ENCODE measurements at places on chromosomes 2 and 18.

GRCh38 chr2:233768076-233768475 lies 8.0 kb downstream of the UGT1A1 start:
- DNase-seq: no peak

GRCh38 chr2:43950383-43951008 lies 45.3 kb downstream of the LRPPRC start:
- DNase-seq: peak; percentile 20

DNA sequence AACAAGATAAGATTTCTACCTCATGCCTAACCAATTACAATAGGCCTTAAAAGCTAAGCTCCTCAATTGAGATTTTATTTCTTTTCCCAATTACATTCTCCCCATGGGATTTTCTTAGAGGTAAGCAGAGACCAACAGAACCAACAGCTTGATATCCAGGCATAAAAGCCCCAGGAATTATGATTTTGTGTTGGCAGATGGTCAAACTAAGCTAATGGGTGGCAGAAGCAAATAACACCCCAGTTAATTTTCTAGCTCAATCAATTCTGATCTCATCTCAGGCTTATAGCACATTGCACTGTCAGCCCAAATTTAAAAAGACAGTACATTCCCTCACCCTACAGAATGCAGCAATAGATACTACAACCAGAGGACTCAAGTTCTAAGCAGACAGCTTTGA lies 156.4 kb downstream of the NRXN1 start:
- DNase-seq: no peak

GRCh38 chr2:164747783-164748433 lies 93.7 kb downstream of the COBLL1 start:
- no peak for DNase-seq

GRCh38 chr2:74507926-74508520 lies 528 bp upstream of the PCGF1 start:
- no peak for DNase-seq

DNA sequence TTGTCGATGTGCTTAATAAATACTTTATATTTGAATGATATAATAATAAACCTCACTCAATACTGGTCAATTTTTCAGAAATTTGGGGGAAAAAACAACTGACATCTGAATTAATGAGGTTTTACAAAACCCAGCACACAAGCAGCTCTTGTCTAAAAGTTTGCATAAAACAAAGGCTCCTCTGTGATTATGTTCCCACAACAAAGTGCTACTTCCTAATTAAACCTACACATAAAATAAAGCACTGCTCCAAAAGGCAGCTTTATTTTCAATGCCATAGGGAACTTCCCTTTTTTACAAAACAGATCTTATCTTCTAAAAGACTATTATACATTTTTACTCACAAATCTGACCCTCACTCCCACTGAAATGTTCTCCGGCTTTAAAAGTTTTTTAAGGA lies 47.1 kb downstream of the LAMA1 start:
- peak; percentile 52 for DNase-seq

DNA sequence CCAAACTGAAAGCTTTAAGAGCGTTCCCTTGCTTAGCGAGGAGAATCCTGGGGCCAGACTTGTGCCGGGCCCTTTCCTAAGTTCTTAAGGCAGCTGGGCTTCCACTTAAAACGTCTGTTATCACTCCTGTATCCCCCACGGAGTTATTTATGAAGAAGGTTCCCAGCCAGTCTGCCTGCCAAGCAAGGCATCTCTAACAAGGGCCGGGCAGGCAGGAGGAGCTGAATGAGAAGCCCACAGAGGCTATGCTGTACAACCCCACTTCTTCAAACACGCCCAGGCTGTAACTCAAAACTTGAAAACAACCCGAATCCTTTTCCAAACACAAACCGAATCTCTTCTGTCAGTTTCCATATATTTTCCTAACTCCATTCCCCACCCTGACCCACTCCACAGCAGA lies 39.0 kb upstream of the ZFP36L2 start:
- no peak for DNase-seq

DNA sequence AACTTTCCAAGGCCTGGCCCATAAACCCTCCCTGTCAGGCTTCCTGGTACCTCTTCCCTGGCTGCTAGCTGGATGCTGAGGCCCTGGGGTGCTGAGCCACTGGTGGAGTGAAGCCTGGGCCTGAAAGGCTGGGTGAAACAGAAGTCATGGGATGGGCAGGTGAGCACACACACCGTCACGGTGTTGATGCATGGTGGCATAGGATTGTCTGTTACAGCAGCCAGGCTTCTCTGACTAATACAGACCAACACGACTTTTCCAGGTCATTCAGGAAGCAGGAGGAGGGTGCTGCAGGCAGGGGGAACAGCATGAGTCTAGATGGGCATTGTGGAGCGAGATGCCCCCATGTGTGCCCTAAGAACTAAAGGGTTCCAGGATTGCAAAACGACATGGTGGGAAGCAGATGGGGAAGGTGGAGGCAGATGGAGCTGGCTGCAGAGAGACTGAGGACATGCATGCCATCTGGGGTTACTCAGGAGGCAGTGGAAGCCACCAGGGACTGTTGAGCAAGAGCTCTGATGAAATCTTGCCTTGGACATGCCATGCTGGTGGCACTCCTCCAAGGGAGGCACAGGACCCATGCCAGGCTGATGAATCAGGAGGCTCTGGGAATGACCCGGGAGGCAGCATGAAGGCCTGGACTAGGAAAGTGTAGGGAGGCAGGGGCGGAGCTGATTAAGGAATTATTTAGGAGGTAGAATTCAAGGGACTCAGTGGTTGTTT lies 480.9 kb downstream of the TSN start:
- DNase-seq: peak; percentile 51

GRCh38 chr18:12711446-12711845 lies 8.6 kb downstream of the PSMG2 start:
- DNase-seq: no peak

DNA sequence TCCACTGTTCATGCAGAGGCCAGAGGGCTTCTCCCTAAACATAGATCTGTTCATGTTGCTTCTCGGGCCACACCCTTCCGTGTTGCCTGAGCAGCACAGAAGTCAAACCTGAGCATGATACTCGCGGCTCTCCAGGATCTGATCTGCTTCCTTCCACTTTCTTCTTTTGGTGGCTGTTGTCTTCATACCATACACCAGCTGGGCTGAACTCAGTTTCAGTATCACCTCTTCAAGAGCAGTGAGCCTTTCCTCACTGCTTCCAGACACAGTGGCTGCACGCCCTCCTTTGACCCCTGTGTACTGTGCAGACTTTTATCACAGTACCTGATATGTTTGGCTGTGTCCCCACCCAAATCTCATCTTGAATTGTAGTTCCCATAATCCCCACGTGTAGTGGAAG lies 348.9 kb downstream of the NBAS start:
- DNase-seq: no peak

- no peak for DNase-seq
Measured at GRCh38 chr2:95059656-95060370, 34.3 kb downstream of the MAL start.

GRCh38 chr2:114714313-114714712 lies 271.9 kb downstream of the DPP10 start:
- DNase-seq: no peak
